ENCODE measurements at places on chromosomes 2 and 18.
A peak's percentile ranks its signal among the peaks of the same experiment; 100 is the strongest.

DNA sequence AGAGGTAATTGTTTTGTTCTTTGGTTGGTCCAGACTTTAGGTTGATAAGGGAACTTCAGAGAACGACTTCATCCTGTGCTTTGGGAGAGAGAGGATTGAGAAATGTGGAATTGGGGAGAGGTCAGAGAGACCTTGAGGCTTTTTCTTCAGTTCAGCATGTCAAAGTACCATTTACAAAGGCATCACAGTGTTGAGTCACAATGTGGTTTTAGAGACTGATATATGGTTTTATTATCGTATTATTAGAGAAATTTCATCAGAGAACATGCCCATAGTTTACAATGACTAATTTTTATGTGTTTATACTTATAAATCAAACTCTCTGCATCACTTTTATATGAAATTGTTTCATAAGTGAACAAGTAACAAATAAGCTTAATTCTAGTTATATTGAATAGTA lies 626.6 kb downstream of the DSC3 start:
- no peak for DNase-seq

- DNase-seq: peak; percentile 75
Measured at GRCh38 chr2:55051026-55051866, 995 bp upstream of the RTN4 start.

GRCh38 chr2:37698931-37699481 lies 27.6 kb upstream of the CDC42EP3 start:
- no peak for DNase-seq

GRCh38 chr18:62324917-62325805 lies at the start of gene TNFRSF11A:
Gene TNFRSF11A, plus strand, starts transcription at chr18:62325310. Its CDS starts 43 bp downstream, at chr18:62325353.
- no peak for DNase-seq

GRCh38 chr2:80560326-80560725 lies 255.8 kb upstream of the LRRTM1 start:
- no peak for DNase-seq

DNA sequence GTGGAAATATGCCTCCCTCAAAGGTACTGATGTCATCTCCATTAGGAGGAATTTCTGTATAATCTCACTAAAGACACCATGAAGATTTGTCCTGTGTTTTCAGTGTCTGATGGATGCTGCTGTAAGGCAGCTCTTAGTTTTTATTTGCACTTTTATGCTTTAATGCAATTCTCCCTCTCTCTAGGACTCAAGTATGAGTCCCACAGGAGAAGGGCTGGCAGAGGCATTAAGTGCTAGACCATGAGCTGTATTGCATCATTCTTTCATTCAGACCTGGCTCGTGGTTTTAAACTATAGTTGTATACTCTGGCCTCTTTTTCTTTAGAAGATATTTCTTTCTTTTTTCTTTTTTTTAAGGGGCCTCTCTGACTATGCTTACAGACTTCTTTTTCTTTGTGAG lies 805.6 kb downstream of the DPP10 start:
- DNase-seq: no peak

DNA sequence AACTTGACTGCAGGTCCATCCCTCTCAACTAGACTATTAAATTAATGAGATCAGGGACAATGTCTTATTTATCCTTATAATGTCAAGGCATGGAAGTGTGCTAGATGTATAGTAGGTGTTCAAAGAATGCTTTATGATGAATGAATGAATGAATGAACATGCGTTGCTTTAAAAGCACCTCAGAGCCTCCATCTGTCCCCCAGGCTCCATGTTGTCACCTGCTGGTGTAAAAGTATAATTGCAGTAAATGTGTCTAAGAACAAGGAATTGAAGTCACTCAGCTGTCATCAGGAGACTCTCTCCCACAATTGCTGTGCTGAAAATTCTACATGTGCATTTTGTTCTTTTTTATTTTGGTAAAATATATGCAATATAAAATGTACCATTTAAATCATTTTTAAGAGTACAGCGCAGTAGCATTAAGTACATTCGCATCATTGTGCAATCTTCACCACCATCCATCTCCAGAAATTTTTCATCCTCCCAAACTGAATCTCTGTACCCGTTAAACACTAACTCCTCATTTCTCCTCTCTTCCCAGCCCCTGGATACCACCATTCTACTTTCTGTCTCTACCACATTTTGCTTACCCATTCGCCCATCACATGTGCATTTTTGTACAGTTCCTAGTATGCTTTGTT lies 52.6 kb downstream of the GNAL start:
- DNase-seq: no peak

DNA sequence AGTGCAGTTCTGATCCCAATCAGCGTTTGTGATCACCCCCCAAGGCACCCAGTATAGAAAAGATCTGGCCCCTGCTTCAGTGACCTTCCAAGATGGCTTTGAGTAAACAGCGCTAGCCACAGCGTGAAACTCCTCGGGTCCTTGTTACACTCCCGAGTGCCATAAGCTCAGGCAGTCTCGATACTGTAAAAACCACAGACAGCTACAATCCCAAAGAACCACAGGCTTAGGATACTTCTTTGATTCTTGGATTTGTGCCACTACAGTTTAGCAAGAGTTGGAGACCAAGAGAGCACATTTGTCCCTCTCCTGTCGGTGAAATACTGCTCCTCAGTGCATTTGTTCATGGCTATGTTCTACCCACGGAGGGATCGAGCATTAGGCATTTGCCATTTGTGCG lies 352.5 kb upstream of the ZNF521 start:
- DNase-seq: no peak

DNA sequence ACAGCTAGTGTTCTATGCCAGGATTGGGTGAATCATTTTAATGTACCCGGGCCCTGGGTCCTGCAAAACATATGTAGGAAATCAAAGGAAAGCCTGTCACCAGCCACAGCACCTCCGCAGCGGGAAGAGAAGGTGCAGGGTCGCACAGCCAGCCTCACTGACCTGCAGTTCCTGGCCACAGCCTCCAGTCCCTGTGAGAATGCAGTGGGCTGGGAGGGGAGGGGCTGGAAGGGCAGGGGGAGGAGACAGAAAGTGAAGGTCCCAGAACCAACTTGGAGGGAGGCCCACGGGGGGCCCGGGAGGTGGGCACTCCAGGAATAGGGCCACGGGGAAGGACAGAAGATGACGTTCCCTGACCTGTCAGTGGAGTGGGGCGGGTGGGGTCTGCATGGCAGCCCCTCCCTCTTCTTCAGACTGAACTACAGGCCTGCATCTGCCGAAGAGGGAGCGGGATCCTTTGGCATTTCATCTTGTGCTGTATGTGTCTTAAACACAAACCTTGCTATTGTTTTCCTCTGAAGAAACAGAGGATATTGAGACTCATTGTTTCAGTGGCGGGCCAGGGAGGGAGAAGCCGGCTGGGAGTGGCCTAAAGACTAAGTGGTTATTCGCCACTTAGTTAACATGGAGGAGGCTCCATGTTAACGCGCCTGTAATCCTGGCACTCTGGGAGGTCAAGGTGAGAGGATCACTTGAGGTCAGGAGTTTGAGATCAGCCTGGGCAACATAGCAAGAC lies 7.5 kb downstream of the MAL start:
- no peak for DNase-seq

- DNase-seq: no peak
Measured at GRCh38 chr2:64858541-64859311, 130.5 kb upstream of the SLC1A4 start.

DNA sequence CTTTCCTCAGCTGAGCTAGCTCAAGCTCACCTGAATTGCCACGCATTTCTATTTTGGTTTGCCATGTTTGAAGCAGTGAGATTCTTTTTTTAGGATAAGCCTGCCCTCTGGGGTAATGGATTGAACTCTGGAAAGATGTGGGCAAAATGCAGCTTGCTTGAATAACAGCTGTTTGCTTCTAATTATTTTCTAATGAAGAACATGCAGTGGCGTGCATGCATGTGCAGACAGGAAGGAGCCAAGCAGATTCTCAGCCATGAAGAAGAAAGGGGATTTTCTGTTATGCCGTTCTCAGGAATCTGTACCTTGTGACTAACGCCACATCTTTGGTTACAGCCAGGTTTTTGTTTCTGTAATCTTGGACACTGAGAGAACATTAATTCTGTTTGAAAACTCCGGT lies 171.2 kb downstream of the ANTXR1 start:
- no peak for DNase-seq

GRCh38 chr2:25567406-25567805 lies 106.0 kb downstream of the DTNB start:
- no peak for DNase-seq

DNA sequence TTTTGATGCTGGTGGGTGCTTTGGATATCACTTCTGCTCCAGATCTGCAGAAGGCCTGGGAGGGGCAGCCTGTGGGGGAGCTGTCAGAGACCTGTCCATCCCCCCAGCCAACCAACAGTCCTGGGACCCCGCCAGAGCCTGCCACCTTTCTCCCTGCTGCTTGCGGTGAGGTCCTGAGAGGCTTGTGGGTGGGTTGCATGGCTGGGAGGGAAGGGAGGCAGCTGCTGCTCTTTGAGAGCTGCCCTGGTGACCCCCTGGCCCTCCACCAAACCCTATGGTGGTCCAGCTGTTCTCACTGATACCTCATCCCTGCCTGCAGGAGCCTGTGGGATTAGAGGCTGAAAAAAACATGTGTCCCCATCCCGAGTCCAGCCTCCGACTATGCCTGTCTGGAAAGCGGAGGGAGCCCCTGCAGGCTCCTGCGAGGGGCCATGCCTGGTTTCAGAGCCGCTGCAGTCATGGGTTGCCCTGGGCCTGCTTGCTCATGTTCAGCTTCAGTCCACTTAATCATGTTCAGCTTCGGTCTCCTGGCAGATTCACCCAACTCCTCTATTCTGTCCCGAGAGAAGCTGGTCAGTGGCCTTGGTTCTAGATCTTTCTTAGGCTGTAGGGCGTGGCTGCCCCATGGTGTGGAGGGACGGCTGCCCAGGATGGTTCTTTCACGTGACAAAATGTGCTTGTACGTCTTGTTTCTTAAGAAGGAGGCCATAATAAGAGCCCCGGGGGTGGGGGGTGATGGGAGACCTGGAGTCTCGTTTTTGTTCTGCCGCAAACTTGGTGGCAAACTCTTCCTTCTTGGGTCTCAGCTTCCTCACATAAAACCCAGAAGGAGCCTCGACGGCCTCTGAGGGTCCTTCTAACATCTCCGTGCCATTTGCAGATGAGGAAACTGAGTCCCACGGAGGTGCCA lies 98.5 kb downstream of the CTIF start:
- DNase-seq: no peak

DNA sequence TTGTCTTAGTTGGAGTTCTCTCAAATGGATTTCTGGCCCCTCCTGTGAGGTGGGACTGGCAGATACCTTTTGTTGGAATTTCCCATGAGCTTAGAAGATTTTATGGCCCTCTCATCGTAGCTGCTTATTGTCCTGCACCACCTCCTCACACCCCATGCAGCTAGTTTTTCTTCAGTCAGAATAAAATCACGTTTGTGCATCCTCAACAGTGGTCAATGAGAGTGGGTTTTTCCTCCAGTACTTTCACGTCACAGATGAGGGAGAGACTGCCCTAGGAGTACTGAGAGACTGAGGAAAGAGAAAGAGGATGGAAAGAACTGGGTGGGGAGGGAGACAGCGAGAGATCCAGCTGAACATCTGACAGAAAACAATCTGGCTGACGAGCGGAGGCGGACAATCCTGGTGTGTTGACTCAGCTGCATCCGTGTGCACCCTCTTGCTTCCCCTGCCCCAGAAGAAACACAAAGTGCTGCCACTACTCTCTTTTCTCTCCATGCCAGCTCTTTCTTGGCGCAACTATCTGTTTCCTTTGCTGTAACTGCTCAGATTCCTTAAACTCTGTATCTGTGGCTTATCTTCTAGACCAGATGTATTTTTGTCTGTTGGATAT lies 7.4 kb downstream of the RAPGEF4 start:
- DNase-seq: no peak

DNA sequence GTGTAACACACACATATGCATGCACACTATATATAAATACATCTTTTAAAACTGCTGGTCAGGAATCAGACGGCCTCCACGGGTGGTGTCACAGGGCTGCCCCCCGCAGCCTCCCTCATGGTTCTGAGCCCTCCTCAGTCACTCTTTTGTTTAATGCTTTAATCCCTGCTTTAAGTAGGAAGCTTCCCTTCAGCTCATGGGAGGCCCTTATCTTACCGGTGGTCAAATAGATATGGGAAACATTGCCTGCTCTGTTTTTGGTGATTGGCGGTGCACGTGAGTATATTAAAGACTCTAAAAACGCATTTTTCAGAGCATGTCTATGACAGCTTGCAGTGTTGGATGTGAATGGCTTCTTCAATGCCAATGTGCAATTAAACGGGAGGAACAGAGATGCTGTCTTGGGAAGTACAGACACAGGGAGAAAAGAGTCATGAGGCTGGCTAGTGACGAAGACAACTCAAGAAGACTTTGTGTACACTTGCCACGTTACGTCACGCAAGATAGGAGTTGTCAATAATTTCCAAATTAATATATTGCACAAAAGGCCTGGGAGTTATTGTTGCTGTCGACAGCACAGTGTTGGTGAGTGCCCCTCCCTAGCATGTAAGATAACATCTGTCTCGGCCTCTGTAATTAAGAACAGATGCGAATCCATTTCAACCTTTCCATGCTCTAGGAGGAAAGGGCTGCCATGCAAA lies 23.3 kb downstream of the GNLY start:
- DNase-seq: no peak

DNA sequence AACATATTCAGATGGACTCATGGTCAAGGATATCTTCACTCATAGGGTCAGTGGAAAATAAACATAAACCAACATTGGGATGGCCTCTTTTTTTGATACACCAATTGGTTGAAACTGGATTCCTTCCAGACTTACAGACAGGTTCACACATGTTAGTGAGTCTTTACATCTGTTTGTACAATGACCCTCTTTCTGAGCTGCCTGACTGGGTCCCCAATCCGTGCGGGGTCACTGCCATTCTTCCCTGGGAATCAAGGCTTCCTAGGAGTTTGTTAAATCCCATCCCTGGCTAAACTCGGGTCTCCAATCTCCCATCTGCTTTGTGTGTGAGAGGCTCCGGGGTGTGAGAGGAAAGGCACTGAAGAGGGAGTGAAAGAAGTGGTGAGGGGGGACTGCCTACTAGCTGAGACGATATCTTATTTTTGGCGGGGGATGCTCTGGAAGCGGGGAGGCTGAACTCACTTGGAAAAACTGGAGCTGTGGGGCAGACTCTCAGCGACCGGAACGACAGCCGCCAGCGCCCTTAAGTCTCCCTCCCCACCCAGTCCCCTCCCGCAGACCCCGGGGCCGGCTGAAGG lies 487 bp downstream of the STARD6 start:
- no peak for DNase-seq

- DNase-seq: no peak
Measured at GRCh38 chr2:223602972-223603371, 811 bp upstream of the SCG2 start.

DNA sequence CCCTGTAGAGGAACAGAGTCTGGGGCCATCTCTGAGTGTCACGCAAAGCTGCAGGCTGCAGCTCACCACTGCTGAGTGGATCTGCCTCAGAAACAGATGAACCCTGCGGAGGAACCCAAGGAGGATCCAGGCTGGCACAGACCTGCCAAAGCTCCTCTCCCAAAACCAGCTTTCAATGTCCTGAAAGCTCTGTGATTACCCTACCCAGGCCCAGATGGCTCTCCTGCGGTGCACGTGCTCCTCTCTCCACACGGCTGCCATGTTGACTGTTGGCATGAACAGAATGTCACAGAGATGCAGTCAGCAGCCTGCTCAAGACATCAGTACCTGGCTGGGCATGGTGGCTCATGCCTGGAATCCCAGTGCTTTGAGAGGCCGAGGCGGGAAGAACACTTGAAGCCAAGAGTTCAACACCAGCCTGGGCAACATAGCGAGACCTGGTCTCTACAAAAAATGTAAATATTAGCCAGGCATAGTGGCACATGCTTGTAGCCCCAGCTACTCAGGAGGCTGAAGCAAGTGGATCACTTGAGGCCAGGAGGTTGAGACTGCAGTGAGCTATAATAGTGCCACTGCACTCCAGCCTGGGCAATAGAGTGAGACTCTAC lies 216.8 kb downstream of the MGAT5 start:
- no peak for DNase-seq

- DNase-seq: no peak
Measured at GRCh38 chr18:45458033-45458432, 157.2 kb upstream of the SLC14A2 start.
